Stimulated activated CD4-positive, alpha-beta T cell treated with anti-CD3 and anti-CD28 coated beads, Interleukin-4, amount 100 ng/mL, for 48 hours (primary cell): ENCODE measurements at places on chromosomes 3 and 15.

GRCh38 chr3:14617508-14618023, 34.0 kb upstream of the CCDC174 start:
- no peak for DNase-seq

GRCh38 chr15:83809345-83809744, 155.4 kb downstream of the ADAMTSL3 start:
- no peak for DNase-seq

DNA sequence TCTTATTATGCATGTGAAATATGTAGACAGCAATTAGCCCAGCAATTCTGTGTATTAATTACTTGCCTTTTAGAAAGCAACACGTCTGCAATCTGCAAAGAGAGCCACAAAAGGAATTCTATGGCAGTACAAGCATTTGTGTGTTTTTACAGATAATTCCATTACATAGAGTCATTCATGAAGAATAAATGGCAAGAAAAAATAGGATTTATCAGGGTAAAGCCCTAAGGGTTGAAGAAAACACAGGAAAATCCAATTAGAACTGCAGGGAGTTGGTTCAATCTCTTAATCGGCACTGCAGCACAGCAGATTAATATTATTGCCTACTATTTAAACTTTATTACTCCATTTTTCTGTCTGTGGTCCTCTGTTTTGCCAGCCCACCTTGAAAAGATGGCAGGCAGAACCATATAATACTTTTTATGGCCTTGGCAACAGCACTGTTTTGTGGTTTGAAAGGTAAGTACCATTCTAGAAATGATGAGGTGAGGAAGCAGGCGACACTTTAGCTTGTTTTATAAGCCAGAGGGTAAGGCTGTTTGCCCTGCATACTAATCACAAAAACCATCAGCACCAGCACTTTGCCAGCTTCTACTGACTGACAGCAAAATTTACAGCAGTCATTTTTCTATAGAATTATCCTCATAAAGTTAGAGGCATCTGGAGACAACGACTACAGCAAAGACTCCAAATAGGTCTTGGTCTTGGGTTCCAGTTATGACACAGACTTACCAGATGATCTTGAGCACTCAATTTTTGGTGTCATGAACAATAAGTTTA, 638.2 kb upstream of the NAALADL2 start:
- DNase-seq: no peak

DNA sequence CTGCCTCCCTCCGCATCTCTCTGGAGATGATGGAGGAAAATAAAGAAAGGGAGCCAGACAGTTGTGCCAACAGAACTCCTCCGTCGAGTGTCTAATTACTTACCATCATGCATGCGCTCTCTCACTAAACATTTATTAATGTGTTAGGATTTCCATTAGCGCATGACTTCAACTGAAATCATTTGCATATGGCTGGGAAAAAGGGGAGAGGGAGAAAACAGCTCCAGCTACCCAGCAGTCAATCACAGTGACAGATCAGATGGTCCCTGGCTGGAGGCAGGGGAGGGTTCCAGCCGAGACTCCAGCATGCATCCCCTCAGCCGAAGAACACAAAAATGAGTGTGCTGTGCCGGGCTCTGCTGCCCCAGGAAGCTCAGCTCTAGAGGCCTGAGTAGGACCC, 6.8 kb upstream of the RHO start:
- no peak for DNase-seq

- DNase-seq: peak; percentile 52
These were observed 116.4 kb upstream of the ARHGEF3 start for GRCh38 chr3:56918111-56918568.

DNA sequence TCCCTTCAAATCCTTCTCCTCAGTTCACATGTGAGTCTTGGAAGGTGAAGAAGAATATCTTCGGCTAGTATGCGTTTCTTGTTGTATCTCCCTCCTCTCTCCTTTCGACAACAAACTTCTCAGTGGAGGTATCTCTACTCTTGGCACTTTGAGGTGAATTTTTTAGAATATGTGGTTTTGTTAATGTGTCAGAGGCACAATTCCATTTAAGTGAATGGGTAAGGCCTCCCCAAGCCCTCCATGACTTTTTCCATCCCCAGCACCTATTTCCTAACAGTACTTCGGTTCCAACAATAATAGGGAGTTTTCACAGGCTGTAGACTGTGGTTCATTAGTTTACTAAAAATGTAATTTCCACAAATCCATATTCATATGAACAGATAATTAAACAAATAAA, 74.2 kb downstream of the TM4SF4 start:
- no peak for DNase-seq

DNA sequence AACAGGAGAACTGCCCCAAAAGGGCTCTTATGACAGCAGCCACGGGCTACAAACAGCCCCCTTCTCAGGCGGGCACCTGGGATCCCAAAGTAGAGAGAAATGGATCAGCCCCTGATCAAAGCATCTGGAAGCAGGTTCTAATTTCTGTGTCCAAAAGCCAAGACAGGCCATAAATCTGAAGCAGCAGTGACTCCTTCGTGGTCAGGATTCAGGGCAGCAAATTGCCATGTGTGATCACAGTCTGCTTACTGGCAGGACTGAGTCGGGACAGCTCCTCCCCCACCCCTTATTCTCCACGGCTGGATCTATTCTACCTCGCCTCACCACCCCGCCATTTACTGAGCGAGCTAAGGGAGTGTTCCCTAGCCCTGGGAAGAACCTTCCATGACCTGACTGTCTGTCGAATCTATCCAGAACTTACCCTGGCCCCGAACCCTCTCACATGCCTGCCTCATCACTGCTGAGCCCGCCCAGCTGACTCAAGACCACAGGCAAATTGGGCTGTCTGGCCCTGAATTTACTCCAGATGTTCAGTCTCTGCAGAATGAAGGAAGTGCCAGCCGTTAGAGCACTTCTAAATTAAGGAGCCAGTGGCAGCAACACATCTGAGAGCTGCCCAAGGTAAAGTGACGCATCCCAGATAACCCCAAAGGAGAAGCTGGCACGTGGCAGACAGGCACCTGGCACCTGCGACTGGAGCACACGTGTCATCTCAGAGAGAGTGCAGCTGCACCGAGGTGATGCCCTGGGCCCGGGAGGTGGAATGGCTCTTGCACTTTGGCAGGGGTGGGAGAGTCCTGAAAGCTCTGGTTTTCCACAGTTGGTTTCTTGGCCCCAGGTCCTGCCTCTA, 1.3 kb downstream of the LRRC15 start:
- DNase-seq: no peak

GRCh38 chr3:146550743-146551510, 6.5 kb upstream of the PLSCR1 start:
- no peak for DNase-seq

- no peak for DNase-seq
These were observed 9.0 kb downstream of the MORF4L1 start for GRCh38 chr15:78881681-78882080.

DNA sequence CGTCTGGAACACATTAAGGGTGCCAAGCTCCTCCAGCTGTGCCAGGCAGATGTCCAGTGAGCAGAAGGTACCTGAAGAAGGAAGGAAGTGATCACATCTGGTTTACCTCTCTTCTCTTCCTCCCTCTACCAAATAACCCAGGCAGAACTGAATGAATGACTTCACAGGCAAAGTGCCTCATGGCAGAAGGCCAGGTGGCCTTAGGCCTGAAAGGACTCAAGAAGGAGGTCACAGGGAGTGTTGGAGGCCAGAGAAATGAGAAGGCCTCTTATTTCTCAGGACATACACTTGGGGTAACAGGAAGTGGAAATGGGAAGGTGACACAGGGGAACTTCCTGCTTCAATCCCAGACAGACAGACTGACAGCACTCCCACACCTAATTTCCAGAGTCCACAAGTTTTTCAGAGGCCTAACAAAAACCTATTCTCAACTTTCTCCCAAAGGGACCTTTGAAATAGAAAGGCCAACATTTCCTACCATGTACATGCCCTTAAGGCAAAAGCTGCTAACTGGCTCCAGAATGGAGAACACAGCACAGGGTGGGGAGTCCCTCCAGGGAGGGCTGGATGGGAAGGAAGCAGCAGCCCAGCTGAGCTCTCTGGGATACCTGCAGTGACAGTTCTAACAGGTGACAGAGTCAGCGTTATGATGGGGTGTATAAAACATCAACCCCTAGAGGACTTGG, 17.6 kb upstream of the SIN3A start:
- no peak for DNase-seq

DNA sequence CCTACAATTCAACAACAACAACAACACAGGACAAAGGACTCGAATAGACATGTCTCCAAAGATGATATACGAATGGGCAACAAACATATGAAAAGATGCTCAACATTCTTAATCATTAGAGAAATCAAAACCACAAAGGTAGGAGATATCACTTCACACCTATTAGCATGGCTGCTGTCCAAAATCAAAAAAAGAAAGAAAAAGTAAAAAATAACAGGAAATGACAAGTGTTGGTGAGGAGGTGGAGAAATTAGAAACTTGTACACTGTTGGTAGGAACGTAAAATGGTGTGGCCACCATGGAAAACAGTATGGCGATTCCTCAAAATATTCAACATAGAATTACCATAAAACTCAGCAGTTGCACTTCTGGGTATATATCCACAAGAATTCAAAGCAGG, 312.3 kb upstream of the STT3B start:
- no peak for DNase-seq

- no peak for DNase-seq
These were observed 201.7 kb upstream of the SLC2A2 start for GRCh38 chr3:171228240-171228639.

DNA sequence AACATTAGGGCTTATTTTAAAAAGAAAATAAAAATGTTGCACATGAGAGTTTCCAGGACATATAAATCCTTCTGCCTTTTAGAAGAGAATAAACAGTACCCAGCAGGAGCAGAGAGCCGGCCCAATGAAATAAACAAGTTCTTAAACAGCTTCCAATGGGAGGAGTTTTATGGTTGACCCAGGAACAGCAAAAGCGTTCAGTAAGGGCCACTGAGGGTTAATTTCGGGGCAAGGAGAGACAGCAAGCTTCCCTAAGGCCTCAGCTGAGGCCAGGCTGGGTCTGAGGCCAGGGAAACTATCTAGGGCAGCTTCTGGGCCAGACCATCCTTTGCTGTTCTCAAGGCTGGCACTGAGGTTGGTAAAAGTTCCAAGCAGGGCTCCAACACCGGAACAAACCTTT, 3.4 kb downstream of the PDZRN3 start:
- DNase-seq: no peak

DNA sequence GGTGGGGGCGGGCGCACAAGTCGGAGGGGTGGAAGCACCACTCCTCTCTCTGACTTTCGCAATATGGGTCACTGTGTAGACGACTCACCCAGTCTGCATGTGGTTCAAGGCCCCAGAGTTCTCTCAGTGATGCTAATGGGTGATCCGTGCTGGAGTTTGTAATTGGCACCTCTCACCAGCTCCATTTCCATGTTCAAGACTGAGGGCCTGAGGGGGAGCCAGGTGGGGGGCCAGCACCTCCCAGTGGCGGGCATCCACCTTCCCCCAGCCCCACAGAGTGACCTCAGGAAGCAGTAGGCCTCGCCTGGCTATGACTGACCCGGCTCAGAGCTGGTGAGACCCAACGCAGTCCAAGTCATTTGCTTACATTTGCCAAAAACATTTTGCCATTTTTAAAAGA, 230.0 kb upstream of the ST8SIA2 start:
- DNase-seq: no peak

- no peak for DNase-seq
These were observed 51.1 kb downstream of the CGNL1 start for GRCh38 chr15:57427367-57427821.

DNA sequence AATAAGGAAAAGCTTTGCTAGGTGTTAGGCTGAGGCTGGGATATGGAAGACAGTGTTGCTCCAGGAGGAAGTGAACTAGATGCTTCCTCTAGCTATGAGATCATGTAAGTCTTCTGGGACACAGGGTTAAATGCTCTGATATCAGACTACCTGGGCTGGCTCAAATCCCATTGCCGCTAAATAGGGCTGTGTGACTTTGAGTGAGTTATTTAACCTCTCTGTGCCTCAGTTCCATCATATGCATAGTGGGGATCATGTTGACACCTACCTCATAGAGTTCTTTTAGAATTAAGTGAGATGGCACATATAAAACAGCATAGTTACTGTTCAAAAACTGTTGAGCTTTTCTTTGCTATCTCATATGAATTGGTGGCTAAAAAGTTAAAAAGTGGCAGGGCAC, 12.6 kb downstream of the RPLP1 start:
- no peak for DNase-seq

GRCh38 chr3:70507486-70507885, 195.0 kb upstream of the MDFIC2 start:
- DNase-seq: no peak

GRCh38 chr15:78365917-78366316, 25.8 kb downstream of the CRABP1 start:
- no peak for DNase-seq

DNA sequence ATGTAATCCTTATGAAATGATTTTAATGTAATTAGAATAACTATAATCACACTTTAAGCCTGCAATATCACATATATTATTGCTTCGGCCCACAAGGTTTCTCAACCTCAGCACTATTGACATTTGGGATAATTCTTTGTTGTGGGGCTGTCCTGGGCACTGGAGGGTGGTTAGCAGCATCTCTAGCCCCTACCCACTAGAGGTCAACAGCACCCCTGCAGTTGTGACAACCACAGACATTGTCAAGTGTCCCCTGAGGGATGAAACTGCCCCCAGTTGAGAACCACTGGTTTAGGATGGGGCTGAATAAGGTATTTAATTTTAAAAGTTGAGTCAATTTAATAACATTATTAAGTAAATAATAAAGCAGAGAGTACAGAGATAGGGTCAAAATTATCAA, 6.4 kb upstream of the ABHD2 start:
- DNase-seq: no peak

DNA sequence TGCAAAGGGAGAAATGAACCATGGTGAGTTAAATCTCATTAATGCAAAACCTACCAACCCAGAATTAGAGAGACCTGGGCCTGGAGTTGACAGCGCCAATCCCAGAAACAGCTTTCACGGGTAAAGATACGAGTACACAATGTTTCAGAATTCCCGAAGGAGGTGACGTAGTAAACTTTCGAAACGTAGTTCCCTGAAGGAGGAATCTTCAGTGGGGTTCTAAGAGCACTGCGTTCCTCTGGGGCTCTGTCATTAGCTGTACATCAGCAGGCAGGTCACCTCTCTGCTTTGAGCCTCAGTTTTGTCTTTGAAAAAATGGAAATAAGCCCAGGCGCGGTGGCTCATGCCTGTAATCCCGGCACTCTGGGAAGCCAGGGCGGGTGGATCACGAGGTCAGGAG, 152.3 kb downstream of the XXYLT1 start:
- DNase-seq: no peak

DNA sequence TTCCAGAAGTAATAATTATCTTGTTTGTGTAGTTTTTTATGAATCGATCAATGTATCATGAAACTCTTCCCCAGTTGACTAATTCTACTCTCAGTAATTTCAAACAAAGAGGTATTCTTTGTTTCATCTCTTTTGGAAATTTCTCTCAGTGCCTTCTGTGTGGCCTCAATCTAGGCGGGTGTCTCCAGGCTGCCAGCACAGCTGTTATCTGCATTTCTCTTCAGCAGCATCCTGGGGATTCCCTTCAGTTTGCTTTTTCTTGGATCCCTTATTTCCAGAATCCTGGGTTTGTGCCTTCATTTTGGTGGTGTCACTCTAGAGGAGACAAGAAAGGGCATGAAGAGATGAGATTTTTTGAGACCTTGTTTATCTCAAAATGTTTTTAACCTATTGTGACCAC, 22.7 kb downstream of the NIPA2 start:
- no peak for DNase-seq
